Cardiac atrium fibroblast (primary cell): ENCODE measurements at places on chromosomes 16 and 17. TPM values are rescaled to one million over a fixed set of nuclear protein-coding genes. Genes with fewer than 3 reads are reported as not detected.

Gene CASKIN1
- under 0.01 and 0.54 TPM in 2 replicates for total RNA-seq

Gene PRAC2
- total RNA-seq, result not detected in 2 replicates

Gene FAM171A2
- total RNA-seq, result 1.6 and 7.2 TPM in 2 replicates

Gene CLEC18C
- total RNA-seq, result not detected in 2 replicates

Gene PABPN1L
- not detected in 2 replicates for total RNA-seq

Gene STAT5B
- 20.6 and 22.9 TPM in 2 replicates for total RNA-seq

Gene SOX8
- total RNA-seq, result 2.8 and 5.4 TPM in 2 replicates

Gene GP1BA
- not detected in 2 replicates for total RNA-seq

Gene ABCC6
- total RNA-seq, result not detected in 2 replicates

Gene TNK1
- under 0.01 and 0.18 TPM in 2 replicates for total RNA-seq

Gene ANKRD40CL
- not detected in 2 replicates for total RNA-seq

Gene TBC1D28
- total RNA-seq, result not detected in 2 replicates

Gene ITGAL
- not detected in 2 replicates for total RNA-seq

Gene ABCA9
- total RNA-seq, result 44.6 and 49.3 TPM in 2 replicates

Gene TLCD3B
- total RNA-seq, result not detected in 2 replicates

Gene KCNH4
- total RNA-seq, result not detected in 2 replicates

Gene KRT35
- not detected in 2 replicates for total RNA-seq

Gene CCL8
- total RNA-seq, result 0.16 TPM in 1 of 2 replicates, not detected in the other

Gene CCDC154
- not detected in 2 replicates for total RNA-seq

Gene HOXB3
- under 0.01 and 0.36 TPM in 2 replicates for total RNA-seq

Gene ASB16
- total RNA-seq, result not detected in 2 replicates

Gene C17orf67
- 0.16 TPM in 1 of 2 replicates, not detected in the other for total RNA-seq

Gene CISD3
- total RNA-seq, result 5.8 and 19.0 TPM in 2 replicates

Gene MYH2
- not detected in 2 replicates for total RNA-seq

Gene SOCS1
- 0.54 and 10.5 TPM in 2 replicates for total RNA-seq

Gene NLRP1
- total RNA-seq, result 14.6 and 16.8 TPM in 2 replicates
